Cerebellum (tissue), 4 donors: ENCODE measurements at places on chromosomes 3 and 15. TPM values are rescaled to one million over a fixed set of nuclear protein-coding genes. Genes with fewer than 3 reads are reported as not detected.

DNA sequence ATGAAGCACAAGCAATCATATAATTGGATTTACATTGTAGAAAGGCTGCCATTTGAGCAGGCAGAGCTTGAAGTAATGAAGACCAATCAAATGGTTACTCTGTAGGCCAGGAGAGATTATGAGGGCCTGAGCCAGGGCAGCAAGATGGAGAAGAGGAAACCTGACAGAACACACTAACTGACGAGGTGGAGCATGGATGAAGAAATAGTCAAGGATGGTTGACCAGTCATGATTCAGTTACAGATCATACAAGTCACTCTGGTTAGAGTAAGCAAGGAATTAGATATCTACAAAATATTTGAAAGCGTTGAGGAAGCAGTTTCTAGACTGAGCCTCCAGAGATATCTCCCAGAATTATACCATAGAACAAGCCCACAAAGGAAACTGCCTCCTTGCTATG is 101.8 kb upstream of the THSD4 start:
- no peak for DNase-seq

- no peak for DNase-seq
Observed at GRCh38 chr3:23706111-23706510, 99.6 kb upstream of the UBE2E1 start.

GP5 gene
- 0.09 TPM for total RNA-seq

GRCh38 chr15:80944818-80945217 is 44.8 kb downstream of the MESD start:
- DNase-seq = no peak

- DNase-seq = no peak
Observed at GRCh38 chr3:44242721-44243120, 1.0 kb downstream of the TOPAZ1 start.

GRCh38 chr3:183064475-183064874 is 34.8 kb downstream of the MCCC1 start:
- DNase-seq = no peak

GRCh38 chr3:192299921-192300320 is 427.4 kb downstream of the FGF12 start:
- DNase-seq = no peak

GRCh38 chr3:33989229-33989628 is 190.8 kb downstream of the PDCD6IP start:
- DNase-seq = no peak

DNA sequence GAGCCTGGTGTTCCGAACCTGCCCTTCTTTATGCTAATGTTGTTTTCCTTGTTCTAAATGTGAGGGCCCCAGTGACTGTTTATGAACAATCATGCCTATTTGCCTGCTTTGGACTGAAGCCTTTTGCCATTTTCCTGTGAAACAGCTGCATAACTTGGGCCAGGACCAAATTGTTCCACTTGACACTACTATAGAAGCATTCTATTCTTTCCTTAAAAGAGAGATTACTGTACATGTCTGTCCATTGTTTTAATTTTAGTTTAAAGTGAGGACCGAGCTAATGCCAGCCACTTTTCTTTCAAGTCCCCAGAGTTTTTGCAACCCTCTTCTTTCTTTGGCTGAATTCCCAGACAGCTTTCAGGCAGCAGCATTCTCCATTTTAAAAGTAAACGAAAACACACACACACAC is 980.3 kb downstream of the CADM2 start:
- no peak for DNase-seq

DNA sequence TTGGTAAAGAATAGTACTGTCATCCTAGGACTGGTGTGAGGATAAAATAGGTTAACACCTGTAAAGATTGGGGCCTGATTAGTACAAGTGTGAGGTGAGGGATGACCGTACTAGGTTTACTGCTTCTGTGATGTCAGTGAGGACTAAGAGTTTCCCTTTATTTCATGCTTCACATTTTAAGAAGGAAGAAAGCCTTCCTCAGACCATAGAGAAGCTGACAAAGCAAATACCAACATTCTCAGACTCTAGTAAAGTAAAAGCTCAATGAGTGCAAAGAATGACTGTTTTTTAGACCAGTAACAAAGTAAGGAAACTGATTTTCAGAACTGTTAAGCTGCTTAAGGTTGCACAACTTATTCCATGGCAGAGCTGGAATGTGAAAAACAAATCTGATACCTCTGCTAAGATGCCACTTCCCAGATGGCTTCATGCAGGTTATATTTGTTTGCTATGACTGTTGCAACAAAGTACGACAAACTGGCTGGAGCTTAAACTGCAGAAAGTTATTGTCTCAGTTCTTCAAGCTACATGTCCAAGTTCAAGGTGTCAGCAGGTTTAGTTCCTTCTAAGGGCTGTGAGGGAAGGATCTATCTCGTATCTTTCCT is 354.9 kb downstream of the RSL24D1 start:
- no peak for DNase-seq

GRCh38 chr3:169750665-169751064 is 14.2 kb downstream of the TERC start:
- DNase-seq = no peak

DNA sequence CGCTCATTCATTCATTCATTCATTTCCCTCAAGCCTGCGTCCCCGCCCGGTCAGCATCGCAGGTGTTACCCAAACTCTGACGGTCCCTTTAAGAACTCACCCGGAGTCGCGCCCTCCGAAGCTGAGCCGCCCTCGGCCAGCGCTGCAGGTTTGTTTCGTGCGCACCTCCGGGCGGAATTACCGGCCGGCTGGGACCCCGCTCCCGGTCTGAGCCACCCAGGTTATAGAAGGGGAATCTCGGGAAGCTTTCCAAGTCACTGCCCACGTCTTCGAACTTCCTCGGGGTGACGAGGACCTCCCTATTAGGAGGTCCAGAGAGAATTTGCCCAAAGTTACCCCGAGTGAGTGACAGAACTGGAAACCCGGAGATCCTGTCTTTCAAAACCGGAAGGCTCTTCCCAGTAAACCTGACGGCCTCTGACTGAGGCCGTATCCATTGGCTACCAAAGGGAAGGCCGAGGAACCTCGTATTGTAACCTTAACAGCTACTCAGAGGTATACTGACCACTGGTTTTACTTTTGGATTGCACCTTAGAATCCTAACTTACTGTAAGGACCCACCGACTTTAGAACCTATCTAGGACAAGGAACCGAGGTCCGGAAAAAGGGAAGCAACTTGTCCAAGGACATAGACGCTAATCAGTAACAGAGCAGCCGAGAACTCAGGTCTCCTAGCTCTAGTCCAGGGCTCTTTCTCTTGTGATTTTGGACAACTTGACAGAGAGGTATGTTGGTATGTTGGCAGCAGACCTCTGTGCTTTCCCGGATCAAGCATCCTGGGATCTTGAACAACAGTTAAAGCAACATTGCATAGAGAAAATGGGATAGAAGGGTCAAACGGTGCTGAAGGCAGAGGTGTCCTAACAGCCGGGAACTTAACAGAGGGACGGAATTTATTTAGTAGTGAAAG is 788 bp upstream of the DLG1 start:
- peak; percentile 53 for DNase-seq

PLSCR2 gene
- not detected for total RNA-seq

GRCh38 chr15:70072479-70072878 is 25.2 kb downstream of the TLE3 start:
- no peak for DNase-seq

FBXL22 gene
- total RNA-seq = 0.64 TPM

CD80 gene
- 0.36 TPM for total RNA-seq

GRCh38 chr3:64157150-64158035 is 67.9 kb downstream of the PRICKLE2 start:
- DNase-seq = no peak

SNUPN gene
- 16.5 TPM for total RNA-seq

- DNase-seq = no peak
Observed at GRCh38 chr3:127454968-127455367, 135.6 kb downstream of the TPRA1 start.

MAP1A gene
- total RNA-seq = 31.5 TPM

PATL2 gene
- 1.1 TPM for total RNA-seq

- DNase-seq = no peak
Observed at GRCh38 chr15:38127306-38127771, 125.3 kb upstream of the SPRED1 start.

- DNase-seq = no peak
Observed at GRCh38 chr3:8746780-8747345, 13.3 kb downstream of the CAV3 start.

DNA sequence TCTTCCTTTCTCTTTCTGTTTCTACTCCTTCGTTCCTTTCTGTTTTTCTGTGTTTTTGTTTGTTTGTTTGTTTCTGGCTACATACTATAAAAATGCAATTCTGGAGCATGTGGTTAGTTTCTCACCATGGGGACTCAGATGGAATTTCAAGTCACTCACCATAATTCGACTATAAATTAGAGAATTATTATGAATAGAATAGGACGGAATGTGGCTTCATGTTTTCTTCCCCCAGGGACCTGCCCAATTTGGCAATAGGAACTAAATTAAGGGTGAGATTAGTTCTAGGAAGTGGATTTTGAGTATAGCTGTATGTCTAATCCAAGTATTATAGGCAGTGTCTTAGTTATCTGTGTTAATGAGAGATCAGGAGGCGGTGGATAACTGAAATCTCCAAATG is 96.9 kb downstream of the THSD4 start:
- DNase-seq = no peak

DNA sequence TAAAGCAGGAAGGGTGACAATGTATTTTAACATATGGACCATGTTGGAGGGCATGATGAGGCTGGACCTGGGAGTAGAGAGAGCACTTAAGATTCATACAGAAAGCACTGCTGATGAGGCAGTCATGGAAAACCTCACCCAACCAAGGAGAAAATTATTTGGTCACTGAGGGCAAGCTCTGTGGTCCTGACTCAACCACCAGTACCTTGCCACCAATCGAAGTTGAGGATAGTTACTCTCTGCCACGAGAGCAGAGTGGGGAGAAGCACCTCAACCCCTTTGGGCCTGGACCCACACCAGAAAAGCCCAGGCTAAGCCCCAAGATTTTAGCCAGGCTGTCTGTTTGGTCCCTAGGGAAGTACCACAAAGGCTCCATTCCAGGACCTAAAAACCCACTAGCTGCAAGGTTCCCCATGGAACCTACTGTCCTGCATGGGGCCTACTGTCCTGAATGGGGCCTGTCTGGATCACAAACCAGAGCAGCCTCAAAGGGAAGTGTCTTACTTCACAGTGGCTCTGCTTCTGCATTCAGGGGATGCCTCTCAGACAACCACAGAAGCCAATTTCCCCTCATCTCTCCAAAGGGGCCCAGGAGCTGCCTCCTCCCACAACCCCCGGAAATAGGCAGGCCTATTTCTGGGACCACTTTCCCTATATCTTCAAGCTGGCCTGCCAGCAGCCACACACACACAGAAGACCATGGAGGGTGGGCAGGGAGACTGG is 4.2 kb downstream of the CCDC71 start:
- DNase-seq = no peak

DNA sequence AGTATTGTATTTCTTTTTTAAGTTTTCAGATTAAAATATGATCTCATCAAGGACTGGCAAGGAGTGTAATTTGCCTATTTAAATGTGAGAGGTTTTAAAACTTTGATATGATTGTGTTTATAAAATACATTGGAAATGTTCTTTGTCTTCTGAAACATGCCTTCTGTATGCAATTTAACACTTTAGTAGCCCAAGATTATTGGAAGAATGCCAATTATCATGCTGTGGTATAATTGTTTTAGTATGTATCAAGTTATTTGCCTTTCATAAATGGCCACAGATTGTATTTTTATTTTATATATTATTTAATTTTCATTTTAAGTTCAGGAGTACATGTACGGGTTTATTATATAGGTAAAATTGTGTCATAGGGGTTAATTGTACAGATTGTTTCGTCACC is 31.7 kb downstream of the ECT2 start:
- no peak for DNase-seq

CORO2B gene
- 30.2 TPM for total RNA-seq

DNA sequence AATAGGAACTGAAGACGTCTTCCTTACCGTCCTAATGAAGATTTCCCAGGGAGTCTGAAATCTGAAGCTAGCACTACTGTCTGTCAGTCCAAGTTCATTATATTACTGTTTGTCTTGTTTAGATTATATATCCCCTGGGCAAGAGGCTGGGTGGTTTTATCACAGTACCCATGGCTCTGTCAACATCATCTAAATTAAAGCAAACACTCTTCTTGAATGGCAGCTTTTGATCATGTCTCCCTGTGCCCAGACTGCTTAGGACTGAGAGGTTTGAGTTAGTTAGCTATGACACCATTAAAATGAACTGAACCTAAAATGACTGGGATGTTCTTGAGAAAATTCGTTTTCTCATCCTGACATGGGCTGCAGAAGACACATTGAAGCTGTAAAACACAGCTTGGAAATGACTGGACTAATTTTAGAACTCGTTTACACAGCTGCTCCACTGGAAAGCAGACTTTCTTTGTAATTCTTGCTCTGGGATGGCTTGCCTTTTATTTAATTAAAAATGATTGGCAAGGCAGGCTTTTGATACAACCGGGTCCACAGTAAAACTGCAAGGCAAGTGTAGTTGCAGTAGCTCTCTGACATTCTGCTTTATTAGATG is 243.5 kb downstream of the MFSD1 start:
- DNase-seq = no peak

FOXB1 gene
- 0.91 TPM for total RNA-seq

GRCh38 chr15:78216276-78217104 is 17.9 kb downstream of the ACSBG1 start:
- no peak for DNase-seq

GRCh38 chr3:56157693-56158362 is 310.4 kb downstream of the ERC2 start:
- no peak for DNase-seq

DNA sequence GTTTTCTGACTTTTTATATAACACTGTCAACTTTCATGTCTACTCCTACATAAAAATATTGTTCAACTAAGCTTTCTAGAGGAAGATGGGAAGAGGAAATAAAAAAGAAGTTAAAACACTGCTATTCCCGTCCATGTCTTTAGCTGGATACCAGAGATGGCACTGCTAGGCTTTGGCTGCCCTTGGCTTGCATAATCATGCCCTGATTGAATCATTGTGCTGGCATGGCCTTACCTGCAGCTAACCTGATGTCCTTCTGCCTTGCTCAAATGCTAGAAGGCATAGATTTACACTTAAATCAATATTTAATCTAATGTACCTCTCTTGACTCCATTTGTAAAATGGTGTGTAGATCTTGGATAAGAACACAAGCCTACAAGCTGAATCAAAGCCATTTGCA is 539.7 kb upstream of the IL12A start:
- DNase-seq = no peak

DNA sequence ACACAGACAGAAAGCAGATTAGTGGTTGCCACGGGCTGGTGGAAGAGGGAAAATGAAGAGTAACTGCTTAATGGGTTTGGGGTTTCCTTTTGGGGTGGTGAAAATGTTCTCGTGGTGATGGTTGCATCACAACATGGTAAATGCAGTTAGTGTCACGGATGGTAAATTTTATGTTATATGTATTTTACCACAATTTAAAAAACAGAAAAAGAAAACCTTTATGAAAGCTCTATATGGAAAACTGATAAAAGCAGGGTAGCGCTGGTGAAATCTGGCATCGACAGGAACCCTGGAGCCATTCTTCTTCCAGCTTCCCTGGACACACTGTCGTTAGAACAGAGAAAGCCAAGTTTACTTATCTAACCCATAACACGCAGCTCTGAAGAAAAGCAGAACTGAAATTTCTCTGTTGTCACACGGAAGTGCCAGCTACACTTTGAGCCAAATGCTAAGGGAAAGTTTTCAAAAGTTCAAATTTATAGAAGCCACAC is 287.7 kb upstream of the NR2F2 start:
- DNase-seq = no peak

- DNase-seq = no peak
Observed at GRCh38 chr3:100538339-100538706, 45.9 kb downstream of the TMEM45A start.

- no peak for DNase-seq
Observed at GRCh38 chr3:66031102-66031698, 7.5 kb downstream of the MAGI1 start.

HRH1 gene
- 5.8 TPM for total RNA-seq
